NCI-H748 treated with DMSO at 0.1 percent for 48 hours (cell line): ENCODE measurements at places on chromosomes 11 and 22.

GRCh38 chr11:93123351-93123898, 74.4 kb downstream of the SLC36A4 start:
- DNase-seq = no peak

DNA sequence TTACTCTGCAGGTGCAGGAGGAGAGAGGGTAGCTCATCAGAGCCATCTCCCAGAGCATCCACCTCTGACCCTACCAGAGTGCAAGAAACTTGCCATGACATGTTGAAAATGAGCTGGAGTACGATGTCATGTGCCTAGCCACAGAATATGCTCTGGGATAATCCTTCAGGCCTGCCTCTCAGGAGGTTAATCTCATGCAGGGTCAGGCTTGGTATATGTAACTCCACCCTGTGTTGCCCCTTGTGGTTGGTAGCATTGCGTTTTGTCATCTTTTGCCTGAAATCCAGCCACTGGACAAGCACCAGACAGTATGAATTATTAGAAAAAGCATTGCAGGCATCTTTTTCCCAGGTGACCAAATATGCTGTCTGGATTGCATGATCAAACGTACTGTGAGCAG, 36.2 kb downstream of the CNTF start:
- no peak for DNase-seq

GRCh38 chr11:27440090-27440489, 32.5 kb downstream of the LGR4 start:
- no peak for DNase-seq

DNA sequence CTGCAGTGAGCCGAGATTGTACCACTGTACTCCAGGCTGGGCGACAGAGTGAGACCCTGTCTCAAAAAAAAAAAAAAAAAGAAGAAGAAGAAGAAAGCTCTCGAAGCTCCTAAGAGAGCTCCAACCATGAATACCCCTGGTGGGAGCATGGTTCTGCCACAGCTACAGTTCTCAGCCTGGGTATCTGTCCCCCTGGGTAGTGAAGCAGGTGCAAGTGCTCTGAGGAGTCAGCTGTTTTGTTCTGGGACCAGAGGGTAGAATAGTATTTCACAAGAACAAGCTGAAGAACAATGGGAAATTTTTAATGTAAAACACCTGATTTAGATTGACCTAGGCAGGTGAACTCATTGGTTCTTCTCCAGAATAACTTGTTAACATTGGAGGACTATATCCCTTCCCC, 4.3 kb upstream of the HYOU1 start:
- no peak for DNase-seq

- DNase-seq = no peak
These were observed 46.0 kb upstream of the CCDC34 start for GRCh38 chr11:27409049-27409448.

GRCh38 chr11:81869351-81870065, 864.2 kb downstream of the FAM181B start:
- DNase-seq = no peak

DNA sequence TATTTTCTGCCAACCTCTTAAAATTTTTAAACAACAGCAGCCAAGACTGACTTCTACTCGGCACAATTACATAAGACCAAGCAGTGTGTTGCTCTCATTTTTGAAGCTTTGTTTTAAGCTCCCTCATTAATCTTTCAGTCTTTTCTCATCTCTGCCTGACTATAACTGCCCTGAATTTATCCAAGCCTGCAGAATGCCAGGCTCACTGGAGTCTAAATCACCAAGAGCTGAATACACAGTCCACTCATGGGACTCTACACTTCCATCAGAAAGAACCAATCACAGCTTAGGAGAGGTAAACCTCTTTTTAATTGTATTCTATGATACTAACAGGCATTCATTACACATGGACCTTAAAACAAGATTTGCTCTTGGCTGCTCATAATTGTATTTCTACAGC, 178.7 kb downstream of the CADM1 start:
- no peak for DNase-seq

GRCh38 chr11:107581147-107581546, 9.8 kb upstream of the ELMOD1 start:
- DNase-seq = no peak

DNA sequence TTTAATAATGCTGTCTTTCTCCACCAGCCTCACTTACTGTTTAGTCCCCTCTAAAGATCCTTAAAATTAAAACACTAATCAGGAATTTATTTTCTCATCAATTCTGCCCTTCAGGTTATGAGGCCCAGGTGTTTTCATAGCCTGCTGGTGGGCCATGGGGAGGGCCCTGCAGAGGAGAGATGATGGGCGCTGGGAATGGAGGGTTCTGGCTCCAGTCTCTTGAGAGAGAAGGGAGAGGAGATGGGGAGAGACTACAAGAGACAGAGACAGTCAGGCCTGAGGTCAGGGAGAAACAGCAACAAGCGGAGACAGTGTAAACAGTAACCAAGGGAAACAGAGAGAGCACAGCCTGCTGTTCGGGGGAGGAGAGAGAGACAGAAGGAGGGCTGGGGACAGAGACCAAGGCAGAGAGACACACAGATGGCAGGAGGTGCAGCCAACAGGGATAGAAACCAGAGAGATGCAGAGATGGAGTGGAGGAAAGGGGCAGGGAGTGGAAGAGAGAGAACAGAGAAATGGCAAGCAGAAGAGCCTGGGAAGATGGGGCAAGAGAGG, 187.3 kb upstream of the SYT13 start:
- peak; percentile 63 for DNase-seq

DNA sequence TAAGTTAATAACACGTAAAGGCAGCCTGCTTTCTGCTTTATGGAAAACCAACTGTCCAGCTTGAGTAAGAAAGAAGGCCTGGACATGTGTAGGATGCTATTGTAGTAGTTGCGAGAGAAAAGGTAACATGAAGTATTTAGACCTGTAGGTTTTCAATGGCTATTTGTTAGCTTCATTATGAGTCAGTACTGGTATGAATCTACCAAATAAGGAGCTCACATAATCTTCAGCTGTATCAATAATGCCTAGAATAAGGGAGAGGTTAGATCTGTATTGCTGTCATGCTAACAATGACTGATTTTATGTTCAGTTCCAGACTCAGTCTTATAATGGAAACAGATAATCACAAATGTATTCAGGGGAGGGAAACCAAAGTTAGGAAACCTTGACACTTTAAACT, 550.3 kb downstream of the CNTN5 start:
- DNase-seq = no peak

GRCh38 chr11:4202749-4203148, 108.2 kb downstream of the RRM1 start:
- DNase-seq = no peak

- DNase-seq = no peak
These were observed 25.1 kb downstream of the PRDM11 start for GRCh38 chr11:45171550-45171949.

DNA sequence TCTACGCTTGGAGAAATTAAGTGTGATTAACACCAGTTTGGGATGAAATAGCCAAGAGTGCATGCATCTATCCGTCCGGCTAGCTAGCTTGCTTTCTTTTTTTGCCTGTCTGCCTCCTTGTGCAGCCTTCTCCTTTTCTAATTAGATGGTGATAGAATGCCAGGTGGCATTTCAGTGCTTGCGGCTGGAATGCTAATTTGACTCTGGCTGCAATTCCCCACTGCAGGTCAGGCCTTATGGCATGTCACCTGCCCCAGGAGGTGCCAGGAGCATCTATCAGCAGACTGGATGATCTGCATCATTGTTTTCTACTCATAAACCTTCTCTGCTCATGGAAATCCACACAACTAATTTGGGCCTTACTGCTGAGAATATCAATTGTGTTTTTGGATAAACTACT, 51.1 kb upstream of the CABP7 start:
- no peak for DNase-seq

- DNase-seq = peak; percentile 28
These were observed 764 bp upstream of the PACSIN3 start for GRCh38 chr11:47186700-47187695.

GRCh38 chr11:127259102-127259501, 258.5 kb upstream of the KIRREL3 start:
- DNase-seq = no peak

DNA sequence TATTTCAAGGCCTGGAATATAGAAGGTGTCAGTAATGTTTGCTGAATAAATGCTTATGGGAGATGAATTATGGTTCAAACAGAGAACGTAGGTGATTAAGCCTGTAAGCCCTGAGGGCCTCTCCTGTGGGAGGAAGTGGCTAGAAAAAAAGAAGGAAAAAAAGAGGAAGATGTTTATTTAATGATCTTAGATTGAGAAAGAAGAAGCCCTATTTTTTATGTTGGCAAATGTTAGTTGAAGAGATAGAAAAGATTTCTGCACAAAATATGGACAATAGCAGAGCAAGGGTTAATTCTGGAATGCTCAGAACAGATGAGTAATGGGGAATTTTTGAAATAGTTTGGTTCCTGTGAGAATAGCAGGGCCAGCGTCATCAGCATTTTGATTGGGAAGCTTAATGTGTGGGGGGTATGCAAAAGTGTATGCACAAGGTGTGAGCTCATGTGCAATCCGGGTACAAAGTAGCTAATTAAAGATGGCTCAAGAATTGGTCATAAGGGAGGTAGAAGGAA, 95.7 kb downstream of the TEAD1 start:
- DNase-seq = no peak

GRCh38 chr11:60711276-60711675, 11.9 kb downstream of the MS4A8 start:
- DNase-seq = no peak

DNA sequence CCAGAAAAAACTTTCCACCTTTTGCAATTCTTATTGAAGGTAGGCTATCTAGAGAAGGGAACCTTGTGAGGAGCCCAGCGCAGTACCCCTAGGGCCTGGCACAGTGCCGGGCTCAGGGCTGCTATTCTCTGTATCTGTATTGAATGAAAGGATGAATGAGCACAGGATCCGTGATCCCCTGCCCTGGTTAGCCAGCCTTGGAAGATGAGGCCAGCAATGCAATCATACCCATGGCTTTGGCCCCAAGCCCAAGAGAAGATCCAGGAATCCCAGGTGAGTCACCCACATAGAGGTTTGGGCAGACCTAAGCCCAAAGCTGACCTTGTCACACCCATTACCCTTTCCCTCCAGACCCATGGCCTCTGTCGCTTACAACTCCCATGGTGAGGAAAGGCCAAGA, 92.5 kb upstream of the CD82 start:
- DNase-seq = no peak

GRCh38 chr11:135036488-135037297, 624.7 kb upstream of the B3GAT1 start:
- no peak for DNase-seq

DNA sequence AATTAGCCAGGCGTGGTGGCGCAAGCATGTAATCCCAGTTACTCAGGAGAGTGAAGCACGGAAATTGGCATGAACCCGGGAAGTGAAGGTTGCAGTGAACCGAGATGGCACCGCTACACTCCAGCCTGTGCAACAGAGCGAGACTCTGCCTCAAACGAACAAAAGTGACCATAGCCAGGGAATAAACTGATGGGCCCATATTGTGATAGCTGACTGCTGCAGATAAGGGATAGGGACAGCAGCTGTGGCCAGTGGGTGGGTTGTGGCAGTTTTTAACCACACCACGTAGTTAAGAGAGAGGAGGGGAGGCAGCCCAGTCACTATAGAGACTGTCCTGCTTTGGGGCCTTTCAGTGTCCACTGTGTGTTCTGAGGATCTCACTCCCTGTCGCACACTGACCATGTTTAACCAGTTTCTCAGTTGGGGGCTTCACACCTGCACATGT, 58.9 kb downstream of the PISD start:
- DNase-seq = no peak

- no peak for DNase-seq
These were observed 2.7 kb upstream of the PTPRJ start for GRCh38 chr11:47977623-47978022.

- DNase-seq = no peak
These were observed 410.9 kb downstream of the INSC start for GRCh38 chr11:15525582-15525981.

GRCh38 chr11:30424321-30424720, 101.4 kb downstream of the ARL14EP start:
- DNase-seq = no peak

DNA sequence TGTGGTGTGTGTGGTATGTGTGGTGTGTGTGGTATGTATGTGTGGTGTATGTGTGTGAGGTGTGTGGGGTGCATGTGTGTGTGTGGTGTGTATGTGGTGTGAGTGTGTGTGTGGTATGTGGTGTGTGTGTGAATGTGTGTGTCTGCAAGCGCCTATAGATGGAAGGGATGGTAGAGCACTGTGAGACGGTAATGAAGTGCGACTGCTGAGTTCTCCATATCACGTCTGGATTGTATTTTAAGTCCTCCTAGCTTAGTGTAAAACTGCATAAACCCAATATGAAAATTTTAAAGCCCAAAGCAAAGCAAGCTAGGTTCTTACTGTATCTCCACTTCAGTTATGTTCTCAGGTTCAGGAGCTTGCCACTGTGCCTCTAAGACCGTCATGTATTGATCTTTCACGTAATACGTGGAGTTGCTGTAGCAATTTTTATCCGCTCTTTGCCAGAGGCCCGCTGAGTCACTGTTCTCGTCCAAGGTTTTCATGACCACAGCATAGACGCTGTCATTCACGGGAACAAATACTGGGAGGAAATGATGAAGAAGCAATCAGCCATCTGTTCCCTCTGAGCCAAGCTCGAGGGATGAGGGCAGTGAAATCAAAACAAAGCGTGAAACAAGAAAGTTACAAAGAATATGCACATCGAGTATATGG, 5.5 kb downstream of the PLET1 start:
- DNase-seq = no peak

DNA sequence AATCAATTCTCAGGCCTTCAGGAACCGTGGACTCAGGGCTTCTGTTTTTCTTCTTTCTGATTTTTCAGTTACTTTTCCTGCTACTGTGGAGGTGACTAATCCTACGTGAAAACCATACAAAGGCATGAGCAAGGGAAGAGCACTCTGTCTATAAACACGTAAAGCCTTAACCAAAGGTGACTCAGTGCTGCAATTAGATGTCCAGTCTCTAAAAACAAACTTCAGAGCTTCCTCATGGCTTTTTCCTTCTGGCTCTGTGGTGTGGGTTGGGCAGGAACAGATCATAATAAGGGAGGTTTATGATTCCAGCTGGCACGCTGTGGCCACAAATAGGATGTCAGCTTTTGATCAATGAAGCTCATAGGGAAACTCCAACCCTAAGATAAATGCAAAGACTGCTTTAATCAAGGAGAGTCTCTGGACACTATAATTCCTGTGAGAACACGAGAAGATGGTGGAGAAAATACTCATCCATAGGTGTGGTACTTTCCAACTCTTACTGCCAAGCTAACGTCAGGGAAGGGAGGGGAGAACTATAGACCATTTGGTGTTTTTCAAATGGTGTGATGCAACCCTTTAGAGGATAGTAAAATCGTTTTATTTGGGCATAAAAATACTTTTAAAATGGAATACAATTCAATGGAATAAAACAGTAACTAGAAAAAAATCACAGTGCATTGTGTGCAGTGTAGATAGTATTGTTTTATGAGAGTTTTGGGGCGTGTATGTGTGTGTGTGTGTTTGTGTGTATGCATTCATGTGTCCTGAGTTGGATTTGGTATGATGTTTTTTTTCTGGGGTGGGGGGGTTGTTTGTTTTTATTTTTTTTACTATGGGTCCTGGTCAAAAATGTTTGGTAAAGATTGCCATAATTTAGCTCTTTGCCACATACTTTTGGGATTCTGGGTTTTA, at the start of gene NXPE2:
Gene NXPE2 (plus strand): TSS at position 403 of the 912 bp plus-strand sequence. CDS start 49 bp downstream, at position 452.
- no peak for DNase-seq

GRCh38 chr11:95524314-95525036, 265.1 kb downstream of the FAM76B start:
- peak; percentile 58 for DNase-seq
